ENCODE measurements at places on chromosomes 7 and 10.

DNA sequence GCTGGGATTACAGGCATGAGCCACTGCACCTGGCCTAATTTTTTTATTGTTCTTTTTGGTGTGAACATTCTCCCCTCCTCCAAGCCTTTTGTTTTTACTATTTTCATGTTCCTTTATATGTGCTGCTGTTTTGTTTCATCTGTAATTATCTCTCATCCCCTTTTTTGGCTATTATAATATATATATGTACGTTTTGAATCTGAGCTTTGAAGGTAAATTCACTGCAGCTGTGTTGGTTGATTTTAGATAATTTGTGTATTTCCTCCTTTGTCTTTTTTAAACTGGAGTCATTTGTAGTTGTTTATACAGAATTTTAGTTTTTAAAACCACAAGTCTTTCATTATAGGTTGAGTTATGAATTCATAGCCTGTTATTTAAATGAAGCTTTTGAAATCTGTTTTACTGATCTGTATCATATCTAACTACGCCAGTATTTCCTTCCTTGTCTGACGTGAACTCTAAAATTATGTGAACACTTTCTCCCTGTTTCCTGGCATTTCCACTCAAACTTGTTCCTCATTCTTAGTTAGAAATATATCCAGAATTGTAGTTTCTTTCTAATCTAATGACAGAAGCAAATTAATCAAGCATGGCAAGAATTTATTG is 54.9 kb downstream of the PTEN start:
- no peak for DNase-seq

DNA sequence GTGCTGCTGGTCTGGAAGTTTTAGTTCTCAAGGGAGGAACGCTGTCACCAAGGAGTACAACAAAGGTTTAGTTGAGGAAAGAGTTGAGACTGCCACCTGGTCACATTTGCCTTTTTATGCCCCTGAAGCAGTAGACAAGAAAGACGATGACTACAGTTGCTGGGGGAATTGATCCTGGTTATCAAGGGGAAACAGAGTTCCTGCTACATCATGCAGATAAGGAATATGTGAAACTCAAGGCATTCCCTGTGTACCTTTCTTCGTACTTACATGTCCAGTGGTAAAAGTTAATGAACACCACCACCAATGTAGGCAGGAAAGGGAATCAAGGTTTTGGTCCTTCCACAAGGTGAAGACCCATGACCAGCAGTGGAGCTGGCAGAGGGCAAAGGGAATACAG is 31.8 kb downstream of the SLC35B4 start:
- no peak for DNase-seq

DNA sequence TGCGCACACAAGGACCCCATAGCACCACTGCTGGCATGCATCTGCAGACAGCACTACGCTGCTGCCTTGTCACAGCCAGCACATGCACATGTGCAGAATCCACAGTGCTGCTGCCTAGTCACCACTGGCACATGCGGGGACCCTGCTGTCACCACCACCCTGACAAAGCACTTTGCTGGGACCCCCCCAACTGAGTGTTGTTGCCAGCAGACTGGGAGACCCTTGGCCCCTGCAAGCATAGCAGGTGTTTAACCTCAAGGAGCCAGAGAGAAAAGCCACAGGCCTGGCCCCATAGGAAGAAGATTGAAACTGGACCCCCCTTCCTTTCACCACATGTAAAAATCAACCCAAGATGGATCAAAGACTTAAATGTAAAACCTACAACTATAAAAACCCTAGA is 211.2 kb downstream of the ITGB1 start:
- no peak for DNase-seq

GRCh38 chr7:148962823-148963582 is 65.3 kb downstream of the PDIA4 start:
- DNase-seq, result peak; percentile 53

DNA sequence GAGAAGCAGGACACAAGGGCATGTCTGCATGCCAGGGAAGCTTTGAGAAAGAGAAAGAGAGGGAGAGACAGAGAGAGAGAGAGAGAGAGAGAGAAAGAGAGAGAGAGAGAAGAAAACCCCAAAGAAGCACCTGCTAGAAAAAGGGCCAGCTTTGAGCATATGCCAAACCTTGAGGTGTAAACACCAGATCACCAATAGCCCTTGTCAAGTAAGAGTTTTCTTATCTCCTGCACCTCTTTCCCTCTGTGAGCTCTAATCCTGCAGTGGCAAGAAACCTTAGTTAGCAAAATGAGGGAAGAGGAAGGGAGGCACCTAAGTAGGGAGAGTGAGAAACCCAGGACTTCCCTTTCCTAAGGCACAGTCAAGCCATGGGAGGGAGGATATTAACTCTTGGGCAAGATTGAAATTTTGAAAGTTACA is 11.3 kb upstream of the TRDMT1 start:
- no peak for DNase-seq

GRCh38 chr7:122485856-122486255 is 181.3 kb upstream of the FEZF1 start:
- no peak for DNase-seq

DNA sequence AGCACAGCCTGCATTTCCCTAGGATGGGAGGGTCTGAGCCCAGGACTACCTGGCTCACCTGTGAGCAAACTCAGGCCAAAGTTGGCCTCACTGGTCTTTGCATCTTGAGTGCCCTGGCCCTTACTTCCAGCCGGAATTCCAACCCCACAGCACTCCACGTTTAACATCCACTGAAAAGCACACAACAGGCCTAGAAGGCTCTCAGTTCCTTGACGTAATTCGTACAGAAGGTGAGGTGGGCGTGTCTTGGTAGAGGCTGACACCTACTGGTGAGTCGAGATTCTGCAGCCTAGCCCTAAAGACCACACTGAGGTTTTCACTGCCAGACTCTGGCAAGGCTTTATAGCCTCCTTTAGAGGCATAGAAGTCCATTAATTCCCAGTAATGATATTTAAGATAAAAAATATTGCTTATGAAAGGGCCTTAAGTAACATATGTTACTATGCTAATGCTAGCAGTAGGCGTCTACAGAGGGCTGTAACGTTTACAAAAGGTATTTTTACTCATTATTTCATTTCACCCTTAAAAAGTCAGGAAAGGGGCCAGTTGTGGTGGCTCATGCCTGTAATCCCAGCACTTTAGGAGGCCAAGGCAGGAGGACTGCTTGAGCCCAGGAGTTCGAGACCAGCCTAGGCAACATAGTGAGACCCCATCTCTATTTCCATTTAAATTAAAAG is 95.8 kb downstream of the HIP1 start:
- peak; percentile 66 for DNase-seq

DNA sequence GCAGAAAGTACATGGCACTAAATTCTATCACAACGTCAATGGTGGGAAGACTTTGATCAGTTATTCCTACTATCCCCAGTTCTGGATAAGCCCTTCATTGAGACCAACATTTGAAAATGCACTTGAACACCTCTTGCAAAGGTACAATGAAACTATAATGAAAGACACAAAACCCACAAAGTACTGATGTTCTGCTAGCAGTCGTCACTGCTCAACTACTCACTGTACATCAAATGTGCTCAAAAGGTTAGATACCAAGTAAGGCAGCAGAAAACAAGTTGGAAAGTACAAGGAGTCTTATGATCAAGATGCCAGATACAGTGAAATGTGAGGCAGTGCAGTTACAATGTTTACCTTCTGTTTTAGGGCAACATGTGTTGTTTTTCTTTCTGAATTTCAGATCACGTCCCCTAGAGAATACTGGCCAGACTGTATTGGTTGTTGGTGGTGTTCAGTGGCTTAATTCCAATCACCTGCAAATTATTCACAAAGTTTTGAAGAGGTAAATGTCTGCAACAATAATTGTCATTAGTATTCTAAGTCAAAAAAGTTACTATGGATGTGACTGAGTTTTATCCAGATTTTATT is 62.4 kb upstream of the WNT16 start:
- no peak for DNase-seq

- no peak for DNase-seq
These were observed 44.3 kb downstream of the ARL5B start for GRCh38 chr10:18703521-18703920.

GRCh38 chr10:98361131-98362025 is 53.6 kb downstream of the PYROXD2 start:
- peak; percentile 90 for DNase-seq

DNA sequence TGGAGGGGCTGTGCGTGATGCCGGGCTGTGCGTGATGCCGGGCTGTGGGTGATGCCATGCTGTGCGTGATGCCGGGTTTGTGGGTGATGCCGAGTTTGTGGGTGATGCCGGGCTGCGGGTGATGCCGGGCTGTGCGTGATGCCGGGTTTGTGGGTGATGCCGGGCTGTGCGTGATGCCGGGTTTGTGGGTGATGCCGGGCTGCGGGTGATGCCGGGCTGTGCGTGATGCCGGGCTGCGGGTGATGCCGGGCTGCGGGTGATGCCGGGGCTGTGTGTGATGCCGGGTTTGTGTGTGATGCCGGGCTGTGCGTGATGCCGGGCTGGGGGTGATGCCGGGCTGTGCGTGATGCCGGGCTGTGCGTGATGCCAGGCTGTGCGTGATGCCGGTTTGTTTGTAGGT is 128.9 kb downstream of the FAM53B start:
- no peak for DNase-seq

GRCh38 chr7:35792873-35793489 is 7.9 kb upstream of the SEPTIN7 start:
- DNase-seq, result no peak

GRCh38 chr10:60351191-60351853 is 38.4 kb downstream of the ANK3 start:
- DNase-seq, result no peak

DNA sequence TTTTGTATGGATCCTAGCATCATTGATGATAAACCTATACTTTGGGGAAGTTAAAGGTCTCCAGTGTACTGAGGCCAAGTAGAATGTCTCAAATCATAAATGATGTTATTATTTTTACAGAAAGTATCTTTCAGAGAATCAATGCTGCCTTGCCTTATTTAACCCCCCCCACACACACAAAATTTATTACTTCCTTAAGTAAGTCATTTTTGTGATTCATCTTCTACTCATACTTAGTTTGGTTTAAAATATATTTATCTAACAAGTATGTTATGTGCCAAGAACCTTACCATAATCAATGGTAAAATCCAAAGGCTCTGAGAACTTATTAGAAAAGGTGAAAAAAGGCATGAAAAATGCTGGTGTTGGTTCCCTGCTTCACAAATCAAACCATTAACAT is 18.8 kb upstream of the CLDN12 start:
- DNase-seq, result no peak

- DNase-seq, result no peak
These were observed 149.5 kb upstream of the VWC2 start for GRCh38 chr7:49623943-49624342.

DNA sequence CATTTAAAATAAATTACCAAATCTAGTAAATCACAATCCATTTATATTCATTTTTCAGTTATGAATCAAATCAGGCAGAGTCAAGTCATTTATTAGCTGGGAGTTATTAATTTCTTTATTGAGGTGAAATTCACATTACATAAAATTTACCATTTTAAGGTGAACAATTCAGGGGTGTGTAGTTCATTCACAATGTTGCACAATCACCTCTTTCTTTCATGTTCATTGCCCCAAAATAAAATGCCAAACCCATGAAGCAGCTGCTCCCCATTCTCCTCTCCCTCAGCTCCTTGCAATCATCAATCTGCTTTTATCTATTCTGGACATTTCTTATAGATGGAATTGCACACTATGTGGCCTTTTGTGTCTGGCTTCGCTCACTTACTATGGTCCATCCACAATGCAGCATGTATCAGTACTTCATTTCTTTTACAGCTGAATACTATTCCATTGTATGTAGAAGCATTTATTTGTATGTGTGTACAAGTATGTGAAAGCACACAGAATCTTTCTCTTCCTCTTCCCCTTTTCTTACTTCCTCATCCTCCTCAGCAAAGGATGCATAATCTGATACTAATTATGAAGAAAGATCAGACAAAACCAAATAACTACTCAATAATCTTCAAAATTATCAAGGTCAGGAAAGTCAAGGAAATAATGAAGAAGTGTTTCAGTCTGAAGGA is 60.6 kb downstream of the LMBR1 start:
- DNase-seq, result no peak

DNA sequence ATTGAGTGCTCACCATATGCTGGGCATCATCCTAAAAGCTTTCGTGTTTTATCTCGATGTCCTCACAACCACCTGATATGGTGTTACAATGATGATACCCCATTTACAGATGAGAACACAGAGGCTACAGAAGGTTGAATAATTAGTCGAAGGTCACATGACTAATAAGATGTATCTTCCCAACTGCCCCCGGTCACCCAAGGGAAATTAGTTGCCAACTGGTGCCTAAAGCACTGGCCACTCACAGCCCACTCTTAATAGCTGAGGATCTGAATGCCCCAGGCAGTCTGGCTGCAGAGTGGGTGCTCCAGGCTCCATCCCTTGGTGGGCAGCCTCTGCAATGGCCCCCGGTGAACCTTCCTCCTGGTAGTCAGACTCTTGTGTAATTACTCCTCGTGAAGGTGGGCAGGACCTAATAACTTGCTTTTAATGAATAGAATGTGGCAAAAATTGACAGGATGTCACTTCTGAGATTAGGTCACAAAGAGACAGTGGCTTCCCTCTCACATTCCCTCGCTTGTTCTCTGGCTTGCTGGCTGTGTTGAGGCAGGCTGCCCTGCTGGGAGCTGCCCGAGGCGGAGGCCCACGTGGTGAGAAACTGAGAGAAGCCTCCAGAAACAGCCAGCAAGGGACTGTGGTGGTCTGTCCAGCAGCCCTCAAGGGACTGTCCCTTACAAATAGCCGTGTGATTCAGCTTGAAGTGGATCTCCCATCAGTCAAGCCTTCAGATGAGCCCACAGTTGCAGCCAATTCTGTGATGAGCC is 109.4 kb downstream of the ARHGAP22 start:
- no peak for DNase-seq

GRCh38 chr7:1639071-1639470 is 31.0 kb upstream of the ELFN1 start:
- DNase-seq, result no peak

- DNase-seq, result no peak
These were observed 151.6 kb downstream of the TMEM26 start for GRCh38 chr10:61301575-61301974.

GRCh38 chr7:94355454-94355853 is 39.2 kb upstream of the COL1A2 start:
- DNase-seq, result no peak

GRCh38 chr10:126131341-126131740 is 235.0 kb downstream of the FANK1 start:
- peak; percentile 67 for DNase-seq

Measured in NCI-H146 (cell line).